Urothelium cell line (cell line): ENCODE measurements at places on chromosomes 1 and 21.

- DNase-seq = no peak
Observed at GRCh38 chr1:199396456-199396855, 631.1 kb upstream of the NR5A2 start.

- DNase-seq = no peak
Observed at GRCh38 chr1:26285366-26286063, 5.6 kb downstream of the SH3BGRL3 start.

DNA sequence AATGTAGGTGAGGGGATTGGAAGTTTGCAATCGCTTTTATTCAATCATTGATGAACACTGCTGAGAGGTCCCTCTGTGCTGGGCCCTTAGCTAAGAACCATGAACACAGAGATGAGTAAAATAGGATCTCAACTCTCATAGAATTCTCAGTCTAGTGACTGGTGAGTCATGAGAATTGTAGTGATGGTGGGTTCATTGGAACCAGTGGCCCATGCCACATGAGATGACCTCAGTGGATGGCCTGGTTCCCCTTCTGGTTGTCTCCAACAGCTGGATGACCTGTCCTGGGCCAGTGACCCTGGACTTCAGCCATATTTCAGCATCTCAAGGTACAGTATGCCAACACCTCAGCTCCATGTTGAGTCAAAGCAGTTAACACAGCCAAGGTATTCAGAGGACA is 21.3 kb upstream of the S100A10 start:
- no peak for DNase-seq

DNA sequence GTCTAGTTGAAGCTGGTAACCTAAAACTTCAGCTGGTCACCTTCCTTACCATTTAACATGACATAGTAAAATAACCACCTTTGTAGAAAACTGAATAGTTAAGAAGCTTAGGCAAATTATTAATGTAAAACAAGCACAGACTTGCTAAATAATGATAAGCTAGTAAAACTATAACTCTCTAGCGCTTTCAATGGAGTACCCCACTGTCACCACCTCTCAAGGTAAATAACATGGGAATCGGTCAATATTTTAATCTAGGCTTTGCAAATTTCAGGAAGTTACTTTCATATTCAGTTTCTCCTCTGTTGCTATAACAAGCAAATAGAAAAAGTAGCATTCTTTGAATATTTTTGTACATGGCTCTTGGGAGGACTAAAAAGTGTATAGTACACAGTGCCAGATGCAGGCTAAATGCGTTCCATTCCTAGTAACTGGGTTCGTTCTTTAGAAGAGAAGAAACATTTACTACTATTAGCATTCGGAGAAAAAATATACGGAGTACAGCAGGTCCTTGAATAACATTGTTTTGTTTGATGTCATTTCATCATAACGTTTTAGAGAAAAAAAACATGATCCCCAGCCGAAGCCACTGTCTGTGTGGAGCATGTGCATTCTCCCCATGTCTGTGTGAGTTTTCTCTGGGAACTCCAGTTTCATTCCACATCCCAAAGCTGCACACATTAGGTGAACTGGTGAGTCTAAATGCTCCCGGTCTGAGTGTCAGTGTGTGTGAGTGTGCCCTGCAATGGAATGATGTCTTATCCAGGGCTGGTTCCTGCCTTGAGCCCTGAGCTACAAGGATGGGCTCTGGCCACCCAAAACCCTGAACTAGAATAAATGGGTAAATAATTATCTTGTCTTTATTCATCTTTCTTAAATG is 52.5 kb downstream of the EPRS1 start:
- DNase-seq = no peak

- no peak for DNase-seq
Observed at GRCh38 chr1:196183941-196184340, 424.3 kb downstream of the KCNT2 start.

DNA sequence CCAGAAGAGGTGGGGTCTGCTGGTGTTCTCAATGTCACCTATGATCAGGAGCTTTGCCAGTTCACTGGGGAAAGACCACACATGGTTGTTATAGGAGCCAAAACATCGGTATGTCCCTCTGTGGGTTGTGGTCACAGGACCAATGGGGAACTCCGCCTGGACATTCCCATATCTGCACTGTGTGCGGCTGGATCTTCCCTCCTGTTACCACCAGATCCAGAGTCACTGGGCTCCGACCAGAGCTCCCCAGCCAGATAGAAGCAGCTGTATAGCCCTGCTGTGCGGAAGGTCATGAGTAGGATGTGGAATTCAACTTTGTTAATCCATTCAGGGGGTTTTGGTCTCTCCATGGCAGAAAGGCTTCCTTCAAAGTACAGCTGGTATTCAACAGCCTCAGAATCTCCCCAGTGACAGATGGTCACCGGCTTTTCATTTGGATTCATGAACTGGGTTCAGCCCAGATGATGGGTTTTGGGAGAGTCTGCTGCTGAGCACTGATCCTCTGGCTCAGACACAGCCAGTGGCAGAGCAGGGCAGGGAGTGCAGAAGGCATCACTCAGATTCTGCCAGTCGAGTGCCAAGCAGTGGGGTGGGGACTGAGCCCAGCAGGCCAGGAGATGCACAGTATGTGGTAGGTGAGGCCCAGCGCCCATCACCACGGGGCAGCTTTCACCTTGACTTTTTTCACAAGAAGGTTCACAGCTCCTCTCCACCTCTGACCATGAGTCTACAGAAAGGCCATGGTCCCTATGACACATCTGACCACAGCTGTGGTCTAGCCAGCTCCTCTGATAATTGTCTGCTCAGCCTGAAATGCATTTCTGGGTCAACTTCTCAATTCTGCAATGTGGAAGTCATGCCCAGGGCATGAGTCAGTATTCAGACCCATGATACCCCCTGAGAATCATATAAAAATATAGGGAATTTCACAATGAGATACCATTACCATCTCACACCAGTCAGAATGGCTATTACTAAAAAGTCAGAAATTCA is 2.9 kb upstream of the SHCBP1L start:
- DNase-seq = peak; percentile 64

GRCh38 chr1:155892796-155893195 is 18.4 kb downstream of the RIT1 start:
- peak; percentile 32 for DNase-seq

DNA sequence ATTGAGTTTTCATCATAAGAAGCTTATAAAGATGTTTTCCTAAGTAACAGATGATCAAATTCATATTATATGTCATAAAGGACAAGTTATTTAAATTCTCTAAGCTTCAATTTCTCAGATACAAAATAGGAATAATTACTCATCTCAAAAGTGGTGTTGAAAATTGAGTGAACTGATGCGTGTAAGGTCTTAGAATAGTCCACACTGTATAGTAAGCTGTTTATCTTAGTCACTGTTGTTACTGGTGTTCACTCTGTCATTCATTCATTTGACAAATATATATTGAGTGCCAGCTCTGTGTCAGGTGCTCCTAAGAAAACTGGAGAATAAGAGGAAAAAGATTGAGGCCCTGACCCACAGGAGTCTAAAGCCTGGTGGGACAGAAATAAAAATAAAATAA is 186.3 kb upstream of the BRINP3 start:
- DNase-seq = no peak

GRCh38 chr1:221241592-221241991 is 362.3 kb downstream of the HLX start:
- no peak for DNase-seq
